ENCODE measurements at places on chromosomes 5 and 9.

DNA sequence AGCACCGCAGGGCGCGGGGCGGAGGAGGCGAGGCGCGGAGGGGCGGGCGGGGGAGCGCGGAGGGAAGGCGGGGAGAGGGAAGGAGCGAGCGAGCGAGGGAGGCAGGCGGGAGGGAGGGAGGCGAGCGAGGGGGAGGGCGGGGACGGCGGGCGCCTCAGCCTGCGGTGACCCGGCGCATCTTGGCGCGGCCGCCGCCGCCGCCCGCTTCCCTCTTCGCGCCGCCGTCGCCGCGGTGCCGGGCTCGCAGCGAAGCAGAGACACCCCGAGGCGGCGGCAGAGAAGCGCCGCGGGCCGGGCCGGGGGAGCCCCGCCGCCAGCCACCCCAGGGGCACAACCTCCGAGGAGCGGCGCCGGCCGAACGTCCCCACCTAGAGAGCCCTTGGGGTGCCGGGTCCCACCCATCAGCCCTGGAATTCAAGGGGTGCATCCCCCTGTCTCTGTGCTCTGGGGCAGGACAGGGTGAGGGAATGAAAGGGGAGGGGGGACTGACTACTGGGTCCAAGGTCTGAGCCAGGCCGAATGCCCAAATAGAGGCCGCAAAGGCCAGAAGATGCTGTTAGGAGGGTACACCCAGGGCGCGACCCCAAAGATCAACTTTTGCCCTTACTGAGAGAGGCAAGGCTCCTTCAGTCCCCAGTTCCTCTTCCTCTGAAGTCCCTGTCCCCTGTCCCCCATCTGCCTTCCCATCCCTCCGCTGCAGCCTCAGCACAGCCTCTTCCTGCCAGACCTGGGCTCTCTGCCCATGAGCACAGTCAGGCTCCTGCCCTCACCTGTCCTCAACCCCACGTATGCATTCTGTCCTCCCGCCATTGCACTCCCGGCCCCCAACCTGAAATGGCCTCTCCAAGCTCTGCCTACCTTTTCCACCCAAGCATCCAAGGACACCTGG lies at the start of gene ADAMTS2:
Gene ADAMTS2, minus strand, starts transcription at position 29 of the 889 bp plus-strand sequence. CDS start 133 bp downstream, outside the sequence.
- DNase-seq = no peak

- no peak for DNase-seq
These were observed 17.6 kb upstream of the MATR3 start for GRCh38 chr5:139275956-139276355.

- DNase-seq = no peak
These were observed 43.9 kb downstream of the P4HA2 start for GRCh38 chr5:132183723-132184122.

GRCh38 chr5:118378959-118379358 lies 609.4 kb downstream of the DTWD2 start:
- DNase-seq = no peak

DNA sequence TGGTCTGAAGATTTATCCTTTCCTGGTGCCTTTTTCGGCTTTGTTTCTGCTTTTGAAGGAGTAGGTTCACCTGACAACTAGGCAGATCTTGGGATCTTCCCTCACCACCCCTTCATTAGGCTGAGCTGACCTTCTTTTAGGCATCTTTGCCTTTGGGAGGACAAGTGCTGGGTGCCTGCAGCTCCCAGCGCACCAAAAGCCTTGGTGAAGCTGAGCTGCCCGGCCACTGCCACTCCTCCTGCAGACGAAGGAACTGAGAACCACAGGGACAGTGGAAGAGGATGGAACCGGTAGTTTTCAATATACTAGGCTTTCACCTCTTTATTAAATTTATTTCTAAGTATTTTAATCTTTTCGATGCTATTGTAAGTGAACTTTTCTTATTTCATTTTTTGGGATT lies 16.8 kb upstream of the MARCOL start:
- DNase-seq = no peak
